ENCODE measurements at places on chromosomes 1 and 21. TPM values are rescaled to one million over a fixed set of nuclear protein-coding genes. Genes with fewer than 3 reads are reported as not detected.

GRCh38 chr1:26978901-26979300 lies 14.6 kb upstream of the TRNP1 start:
- DNase-seq, result no peak
- H3K4me3 ChIP-seq, result no peak overlapping the region
- no peak overlapping the region for H3K27ac ChIP-seq
- H3K36me3 ChIP-seq, result no peaks in the 10 kb centered on the region

- DNase-seq, result no peak
- peak overlapping the region; percentile 67 for H3K27ac ChIP-seq
- H3K4me1 ChIP-seq, result peaks cover 72% of the 10 kb centered on the region
- H3K27me3 ChIP-seq, result no peaks in the 10 kb centered on the region
Measured at GRCh38 chr1:207863893-207864535, 46.9 kb downstream of the CD34 start.

- H3K4me1 ChIP-seq, result no peaks in the 10 kb centered on the region
- no peak for DNase-seq
- H3K27me3 ChIP-seq, result peaks cover 3% of the 10 kb centered on the region
- no peaks in the 10 kb centered on the region for H3K36me3 ChIP-seq
- no peak overlapping the region for H3K27ac ChIP-seq
- no peak overlapping the region for H3K4me3 ChIP-seq
Measured at GRCh38 chr1:110170766-110171733, 20.8 kb downstream of the SLC6A17 start.

CLCA4 gene
- not detected for total RNA-seq

LRRC39 gene
- total RNA-seq, result 0.71 TPM

- H3K4me3 ChIP-seq, result no peak overlapping the region
- no peaks in the 10 kb centered on the region for H3K27me3 ChIP-seq
- H3K27ac ChIP-seq, result no peak overlapping the region
- peaks cover 6% of the 10 kb centered on the region for H3K4me1 ChIP-seq
Measured at GRCh38 chr1:229248821-229249817, 21.8 kb upstream of the RAB4A start.

GRCh38 chr21:38905752-38906151 lies 100.0 kb downstream of the ETS2 start:
- no peaks in the 10 kb centered on the region for H3K36me3 ChIP-seq
- H3K27ac ChIP-seq, result no peak overlapping the region
- H3K4me3 ChIP-seq, result no peak overlapping the region
- no peak for DNase-seq
- no peaks in the 10 kb centered on the region for H3K27me3 ChIP-seq
- peaks cover 24% of the 10 kb centered on the region for H3K4me1 ChIP-seq

PSRC1 gene
- total RNA-seq, result 4.2 TPM

DNA sequence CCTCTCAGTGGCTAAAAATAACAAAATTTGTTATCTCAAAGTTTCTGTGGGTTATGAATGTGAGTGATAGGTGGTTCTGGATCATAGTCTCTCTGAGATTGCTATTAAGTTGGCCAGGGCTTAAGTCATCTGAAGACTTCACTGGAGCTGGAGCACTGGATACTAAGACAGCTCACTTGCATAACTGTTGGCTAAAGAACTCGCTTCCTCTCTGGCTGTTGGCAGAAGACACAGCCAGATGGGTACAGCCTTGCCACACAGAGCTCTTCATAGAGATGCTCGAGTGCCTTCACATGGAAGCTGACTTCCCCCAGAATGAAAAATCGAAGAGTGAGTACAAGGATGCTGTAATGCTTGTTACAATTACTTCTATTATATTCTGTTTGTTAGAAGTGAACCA lies 333.8 kb downstream of the ZP4 start:
- no peak overlapping the region for H3K4me3 ChIP-seq
- no peaks in the 10 kb centered on the region for H3K27me3 ChIP-seq
- no peaks in the 10 kb centered on the region for H3K36me3 ChIP-seq
- no peak for DNase-seq
- H3K27ac ChIP-seq, result no peak overlapping the region

OLIG2 gene
- not detected for total RNA-seq

- DNase-seq, result no peak
- H3K27me3 ChIP-seq, result no peaks in the 10 kb centered on the region
Measured at GRCh38 chr1:234262754-234263105, 110.5 kb upstream of the COA6 start.

OR2L2 gene
- total RNA-seq, result not detected

TMEM82 gene
- total RNA-seq, result not detected

PPIAL4G gene
- total RNA-seq, result not detected

- peaks cover 9% of the 10 kb centered on the region for H3K4me1 ChIP-seq
- DNase-seq, result no peak
- no peaks in the 10 kb centered on the region for H3K36me3 ChIP-seq
- no peaks in the 10 kb centered on the region for H3K27me3 ChIP-seq
- H3K27ac ChIP-seq, result no peak overlapping the region
Measured at GRCh38 chr1:118262865-118263264, 77.8 kb upstream of the SPAG17 start.

DNA sequence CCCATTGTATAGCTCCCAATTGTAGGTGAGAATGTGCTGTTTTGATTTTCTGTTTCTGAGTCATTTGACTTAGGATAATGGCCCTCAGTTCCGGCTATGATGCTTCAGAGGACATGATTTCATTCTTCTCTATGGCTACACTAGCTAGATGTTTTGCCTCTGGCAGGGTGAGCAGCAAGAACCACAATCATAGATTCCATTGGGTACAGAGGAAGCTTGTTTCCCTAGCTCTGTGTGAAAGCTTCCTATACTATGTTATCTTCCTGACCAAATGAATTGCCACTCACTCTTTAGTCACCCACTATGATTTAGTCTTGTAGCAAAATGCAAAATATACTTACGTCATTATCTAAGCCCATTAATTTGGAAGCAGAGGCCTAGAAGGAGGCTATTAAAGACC lies 616.3 kb downstream of the PLA2G4A start:
- no peaks in the 10 kb centered on the region for H3K27me3 ChIP-seq
- no peak overlapping the region for H3K4me3 ChIP-seq
- DNase-seq, result no peak
- H3K27ac ChIP-seq, result no peak overlapping the region

NR1I3 gene
- total RNA-seq, result not detected

FCRL6 gene
- 2.3 TPM for total RNA-seq

- no peaks in the 10 kb centered on the region for H3K36me3 ChIP-seq
- H3K27ac ChIP-seq, result peak overlapping the region; percentile 73
Measured at GRCh38 chr1:181044449-181044966, 10.7 kb downstream of the MR1 start.

AIM2 gene
- total RNA-seq, result 2.4 TPM

GRCh38 chr1:45272913-45273371 lies 53.8 kb upstream of the HPDL start:
- H3K4me3 ChIP-seq, result no peak overlapping the region
- no peak overlapping the region for H3K27ac ChIP-seq
- DNase-seq, result no peak
- no peaks in the 10 kb centered on the region for H3K27me3 ChIP-seq
- peaks cover 3% of the 10 kb centered on the region for H3K4me1 ChIP-seq

GRCh38 chr1:108976658-108977057 lies 13.4 kb upstream of the CLCC1 start:
- peaks cover 65% of the 10 kb centered on the region for H3K36me3 ChIP-seq
- H3K27ac ChIP-seq, result no peak overlapping the region
- H3K4me1 ChIP-seq, result no peaks in the 10 kb centered on the region
- no peaks in the 10 kb centered on the region for H3K27me3 ChIP-seq
- no peak overlapping the region for H3K4me3 ChIP-seq
- no peak for DNase-seq

KRTAP10-12 gene
- total RNA-seq, result not detected

- no peaks in the 10 kb centered on the region for H3K36me3 ChIP-seq
- no peak overlapping the region for H3K27ac ChIP-seq
- no peaks in the 10 kb centered on the region for H3K27me3 ChIP-seq
- no peak overlapping the region for H3K4me3 ChIP-seq
Measured at GRCh38 chr1:168751195-168751650, 22.2 kb upstream of the DPT start.

GRCh38 chr1:165849353-165850133 lies 22.1 kb downstream of the UCK2 start:
- H3K4me3 ChIP-seq, result no peak overlapping the region
- no peak for DNase-seq
- peaks cover 15% of the 10 kb centered on the region for H3K4me1 ChIP-seq
- no peaks in the 10 kb centered on the region for H3K27me3 ChIP-seq

DNA sequence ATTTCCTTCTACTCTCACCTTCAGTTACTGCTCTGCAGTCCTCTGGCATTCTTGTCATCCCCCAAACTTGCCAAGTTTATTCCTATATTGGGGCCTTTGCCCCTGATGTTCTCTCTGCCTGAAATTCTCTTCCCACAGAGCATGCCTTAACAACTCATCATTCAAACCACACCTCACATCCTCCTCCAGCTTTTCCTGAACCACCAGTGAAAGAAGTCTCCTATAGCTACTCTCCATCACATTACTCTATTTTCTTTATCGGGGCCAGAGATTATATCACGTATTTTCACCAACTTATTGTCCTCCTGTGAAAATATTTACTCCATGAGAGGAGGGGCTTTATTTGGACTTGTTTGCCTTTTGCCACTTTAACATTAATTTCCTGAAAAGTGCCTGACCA lies 32.1 kb downstream of the EXTL2 start:
- H3K27ac ChIP-seq, result no peak overlapping the region
- no peak overlapping the region for H3K4me3 ChIP-seq
- H3K36me3 ChIP-seq, result no peaks in the 10 kb centered on the region
- H3K4me1 ChIP-seq, result peaks cover 7% of the 10 kb centered on the region
- no peaks in the 10 kb centered on the region for H3K27me3 ChIP-seq
- DNase-seq, result no peak

- peak overlapping the region; percentile 88 for H3K4me3 ChIP-seq
- DNase-seq, result no peak
- H3K36me3 ChIP-seq, result peaks cover 39% of the 10 kb centered on the region
Measured at GRCh38 chr1:152034324-152034653, 2.5 kb downstream of the S100A11 start.

GRCh38 chr1:219985169-219985568 lies 56.8 kb upstream of the SLC30A10 start:
- H3K4me1 ChIP-seq, result no peaks in the 10 kb centered on the region
- H3K27me3 ChIP-seq, result no peaks in the 10 kb centered on the region
- DNase-seq, result no peak
- H3K4me3 ChIP-seq, result no peak overlapping the region
- no peak overlapping the region for H3K27ac ChIP-seq
- H3K36me3 ChIP-seq, result peaks cover 83% of the 10 kb centered on the region

DNA sequence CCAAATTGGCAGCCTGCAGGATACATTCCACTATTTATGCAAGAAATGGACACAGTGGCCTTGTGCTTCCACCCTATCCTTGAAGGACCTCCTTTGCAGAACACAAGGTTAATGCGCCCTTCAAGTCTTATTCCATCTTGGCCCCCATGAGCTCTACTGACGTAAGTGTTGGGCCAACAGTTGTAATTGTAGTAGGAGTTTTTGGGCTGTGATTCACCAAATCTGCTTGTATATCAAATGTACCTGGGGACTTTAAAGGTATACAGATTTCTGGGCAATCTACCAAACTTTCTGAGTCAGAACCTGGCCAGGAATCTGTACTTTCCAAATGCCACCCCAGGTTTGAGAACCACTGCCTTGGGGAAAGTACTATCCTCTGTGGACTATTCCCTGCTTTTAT lies 100.9 kb upstream of the MARK1 start:
- no peak overlapping the region for H3K4me3 ChIP-seq
- H3K36me3 ChIP-seq, result no peaks in the 10 kb centered on the region
- DNase-seq, result no peak
- H3K27ac ChIP-seq, result no peak overlapping the region

DNA sequence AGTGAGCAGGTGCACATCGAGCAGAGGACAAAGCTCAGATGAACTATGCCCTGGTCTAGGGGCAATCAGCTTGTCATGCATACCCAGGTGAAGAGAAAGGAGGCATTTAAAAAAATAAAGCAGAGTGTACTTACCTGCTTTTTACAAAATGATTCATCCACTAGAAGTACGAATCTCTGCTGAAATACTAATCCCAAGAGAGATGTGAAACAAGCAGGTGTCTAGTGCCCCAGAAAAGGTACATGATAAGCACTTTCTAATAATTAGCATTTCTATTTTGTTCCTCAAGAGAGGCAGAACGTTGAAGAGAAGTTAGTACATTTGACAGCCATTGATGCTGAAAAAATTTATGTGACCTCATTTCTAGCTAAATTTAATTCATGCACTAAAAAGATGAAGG lies 31.1 kb downstream of the CHODL start:
- no peaks in the 10 kb centered on the region for H3K27me3 ChIP-seq
- no peaks in the 10 kb centered on the region for H3K4me1 ChIP-seq
- H3K27ac ChIP-seq, result no peak overlapping the region
- no peak for DNase-seq
- H3K4me3 ChIP-seq, result no peak overlapping the region

APOBEC4 gene
- total RNA-seq, result 3.0 TPM

DNA sequence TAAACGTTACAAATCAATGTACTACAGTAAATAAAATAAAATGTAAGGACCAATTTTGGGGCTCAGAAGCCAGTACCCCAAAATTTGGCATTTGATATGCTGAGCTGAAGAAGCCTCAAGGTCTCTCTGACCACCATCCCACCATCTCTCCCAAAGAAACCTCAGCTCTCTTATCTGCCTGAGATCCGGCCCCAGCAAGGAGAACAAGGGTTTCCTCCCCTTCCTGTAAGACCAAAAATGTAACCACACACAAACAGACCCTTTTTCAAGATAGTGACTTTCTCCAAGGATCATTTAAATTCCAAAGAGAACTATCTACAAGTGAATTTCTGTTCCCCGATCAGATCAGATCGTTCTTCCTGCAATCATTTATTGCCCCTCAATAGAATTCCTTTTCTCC lies 68.1 kb upstream of the SLC45A1 start:
- no peak overlapping the region for H3K27ac ChIP-seq
- DNase-seq, result no peak
- H3K36me3 ChIP-seq, result no peaks in the 10 kb centered on the region

GRCh38 chr1:214136324-214136919 lies 144.5 kb upstream of the SMYD2 start:
- no peak overlapping the region for H3K4me3 ChIP-seq
- H3K4me1 ChIP-seq, result no peaks in the 10 kb centered on the region
- H3K36me3 ChIP-seq, result no peaks in the 10 kb centered on the region

GRCh38 chr1:13517193-13517812 lies 3.5 kb upstream of the LRRC38 start:
- H3K27me3 ChIP-seq, result peaks cover 40% of the 10 kb centered on the region
- no peak overlapping the region for H3K27ac ChIP-seq

FAM72B gene
- total RNA-seq, result 0.83 TPM

PHF13 gene
- 10.2 TPM for total RNA-seq

DNA sequence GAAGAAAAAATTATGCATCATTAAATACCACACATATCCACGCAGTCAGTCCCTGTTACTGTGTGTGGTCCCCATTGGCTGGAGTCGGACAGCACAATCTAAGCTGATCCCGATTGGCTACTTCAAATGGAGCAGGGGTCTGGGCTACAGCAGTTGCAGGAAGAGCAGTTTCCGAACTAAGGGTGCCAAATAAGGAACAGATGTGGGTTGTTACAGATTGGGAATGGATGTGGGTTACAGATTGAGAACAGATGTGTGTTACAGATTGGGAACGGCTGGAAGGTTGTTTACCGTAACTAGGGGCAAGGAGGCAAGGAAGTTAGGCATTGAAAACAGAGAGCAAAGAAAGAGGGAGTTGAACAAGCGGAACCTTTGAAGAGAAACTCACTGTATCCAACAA lies 19.9 kb downstream of the OR2L13 start:
- no peaks in the 10 kb centered on the region for H3K27me3 ChIP-seq
- DNase-seq, result no peak
- H3K27ac ChIP-seq, result no peak overlapping the region
- H3K4me3 ChIP-seq, result no peak overlapping the region

All from lower lobe of right lung (tissue), 2 donors.